GM04504 (cell line): ENCODE measurements at places on chromosomes 1 and 21.

- DNase-seq: no peak
Measured at GRCh38 chr1:102799496-102799895, 308.8 kb downstream of the COL11A1 start.

- no peak for DNase-seq
Measured at GRCh38 chr21:36988536-36988935, 18.0 kb upstream of the RIPPLY3 start.

- peak; percentile 97 for DNase-seq
Measured at GRCh38 chr1:204417074-204417997, 5.7 kb upstream of the PPP1R15B start.

GRCh38 chr1:164937291-164937690, 378.3 kb downstream of the PBX1 start:
- DNase-seq: no peak

- DNase-seq: peak; percentile 36
Measured at GRCh38 chr1:220748089-220748934, at the start of gene MTARC2. TSS of gene MTARC2 (plus strand) at chr1:220748322. CDS start at chr1:220748532, 210 bp downstream.

DNA sequence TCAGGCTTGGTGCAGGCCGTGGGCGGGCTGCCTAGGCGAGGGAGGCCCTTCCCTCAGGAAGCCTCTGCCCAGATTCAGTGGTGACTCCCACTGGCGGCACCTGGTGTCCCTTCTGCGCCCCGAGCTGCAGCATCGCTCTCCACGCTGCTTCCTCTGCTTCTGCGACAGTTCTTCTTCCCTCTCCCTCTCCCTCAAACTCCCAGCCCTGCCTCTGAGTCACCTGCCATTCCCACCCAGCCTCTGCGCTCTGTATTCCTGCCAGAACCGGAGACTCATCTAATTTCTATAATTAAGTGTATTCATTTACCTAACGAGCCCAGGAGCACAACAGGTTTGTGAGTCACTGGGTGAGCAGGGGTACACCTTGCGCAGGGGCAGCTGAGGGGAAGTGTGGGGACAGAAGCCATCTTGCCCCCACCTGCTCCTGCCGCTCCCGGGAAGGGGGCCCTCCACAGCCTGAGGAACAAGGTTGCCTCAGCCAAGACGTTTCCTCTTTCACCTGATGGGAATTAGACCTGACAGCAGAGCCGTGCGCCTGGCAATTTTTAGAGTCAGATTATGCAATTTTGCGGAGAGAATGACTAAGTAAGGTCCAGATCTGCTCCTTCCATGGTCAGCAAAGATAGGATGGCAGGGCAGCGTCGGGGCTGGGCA, 19.4 kb downstream of the KCNC4 start:
- no peak for DNase-seq

DNA sequence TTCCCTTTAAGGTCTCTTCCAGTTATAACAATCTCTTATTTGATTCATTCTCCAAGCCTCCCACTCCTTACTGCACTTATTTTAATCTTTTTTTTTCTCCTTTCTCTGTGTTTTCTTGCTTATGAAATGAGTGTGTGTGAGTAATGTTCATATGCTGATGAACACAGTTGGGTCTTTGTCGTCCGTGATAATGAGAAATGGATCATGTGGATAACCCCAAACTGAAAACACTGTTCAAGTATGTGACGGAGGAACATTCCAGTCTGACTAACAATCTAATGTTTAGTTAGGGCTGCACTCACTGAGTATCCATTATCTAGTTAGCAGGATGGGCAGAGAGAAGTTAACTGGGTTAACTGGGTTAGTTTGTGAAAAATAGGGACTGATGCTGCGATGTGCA, 253.1 kb upstream of the DUSP10 start:
- peak; percentile 45 for DNase-seq

- DNase-seq: no peak
Measured at GRCh38 chr1:58067082-58067481, 479.4 kb downstream of the OMA1 start.

- DNase-seq: no peak
Measured at GRCh38 chr1:207871117-207871649, 39.7 kb downstream of the CD34 start.

DNA sequence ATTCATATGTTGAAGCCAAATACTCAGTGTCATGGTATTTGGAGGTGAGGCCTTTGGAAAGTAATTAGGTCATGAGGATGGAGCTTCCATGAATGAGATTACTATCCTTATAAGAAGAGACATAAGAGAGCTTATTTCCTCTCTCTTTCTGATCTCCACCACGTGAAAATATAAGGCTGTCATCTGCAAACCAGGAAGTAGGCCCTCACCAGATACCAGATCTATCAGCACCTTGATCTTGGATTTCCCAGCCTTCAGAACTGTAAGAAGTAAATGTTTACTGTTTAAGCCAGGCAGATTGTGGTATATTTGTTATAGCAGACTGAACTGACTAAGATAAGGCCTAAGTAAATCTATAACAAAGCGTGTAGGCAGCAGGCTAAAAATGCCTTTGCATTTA, 25.3 kb downstream of the RBM11 start:
- DNase-seq: no peak

- peak; percentile 97 for DNase-seq
Measured at GRCh38 chr1:245969283-245969682, 537.8 kb downstream of the SMYD3 start.

- DNase-seq: no peak
Measured at GRCh38 chr1:213276236-213276635, 225.2 kb downstream of the RPS6KC1 start.

DNA sequence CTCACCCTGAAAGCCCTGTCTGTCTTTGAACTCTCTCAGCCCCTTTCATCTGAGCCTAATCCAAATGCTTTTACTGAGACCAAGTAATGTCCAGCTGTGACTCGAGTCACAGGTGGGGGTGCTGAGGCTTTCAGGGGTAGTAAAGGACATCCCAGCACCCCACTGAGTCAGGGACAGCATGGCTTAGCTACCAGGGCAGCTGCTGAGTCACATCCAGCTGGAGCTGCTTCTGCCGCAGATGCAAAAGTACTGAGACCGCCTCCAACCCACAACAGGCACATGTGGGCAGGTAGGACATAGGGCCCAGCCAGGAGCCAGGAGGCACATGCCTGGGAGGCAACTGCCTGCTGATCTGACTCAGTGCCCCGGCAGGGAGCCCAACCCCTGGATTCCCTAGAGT, 6.7 kb upstream of the VSIG8 start:
- DNase-seq: no peak

GRCh38 chr1:157829210-157829609, 9.3 kb upstream of the FCRL1 start:
- no peak for DNase-seq

DNA sequence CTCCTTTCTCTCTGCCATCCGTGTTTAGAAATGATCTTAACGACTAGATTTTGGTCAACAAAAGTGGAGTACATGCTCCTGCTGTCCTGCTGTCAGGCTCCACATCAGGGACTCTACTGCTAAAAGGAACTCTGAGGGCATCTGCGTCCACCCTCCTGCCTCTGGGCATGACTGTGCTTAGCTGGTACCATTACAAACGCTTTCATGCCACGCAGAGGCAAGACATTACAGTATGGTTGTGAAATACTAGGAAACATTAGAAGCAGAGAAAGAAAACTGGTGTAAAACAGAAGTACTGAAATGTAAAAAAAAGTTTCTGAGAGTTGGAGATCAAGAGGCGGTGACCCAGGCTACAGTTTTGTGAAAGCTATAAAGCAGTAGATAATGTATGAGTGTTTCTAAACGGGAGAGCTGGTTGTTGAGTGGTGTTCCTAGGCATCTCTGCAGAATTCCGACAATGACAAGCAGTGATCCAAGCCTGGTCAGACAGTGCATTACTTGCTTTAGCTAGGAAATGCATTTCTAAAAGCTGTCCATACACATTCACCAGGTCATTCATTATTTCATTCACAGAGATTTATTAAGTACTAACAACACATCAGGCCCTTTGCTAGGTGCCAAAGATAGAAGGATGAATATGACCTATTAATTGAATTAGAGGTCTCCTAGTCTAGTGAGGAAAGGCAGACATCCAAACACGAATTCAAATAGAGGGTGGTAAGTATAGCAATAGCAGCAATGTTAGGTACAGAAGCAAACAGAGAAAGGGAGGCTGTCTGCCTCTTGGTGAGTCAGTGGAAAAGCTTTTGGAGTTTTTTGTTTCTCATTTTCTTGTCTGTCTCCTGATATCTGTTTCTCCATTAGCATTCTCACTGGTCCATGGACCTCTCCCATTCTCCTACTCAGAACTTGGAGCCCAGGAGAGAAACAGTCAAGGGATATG, 401.9 kb downstream of the LMO4 start:
- DNase-seq: no peak

- DNase-seq: no peak
Measured at GRCh38 chr1:183551924-183552323, 38.3 kb downstream of the NCF2 start.

DNA sequence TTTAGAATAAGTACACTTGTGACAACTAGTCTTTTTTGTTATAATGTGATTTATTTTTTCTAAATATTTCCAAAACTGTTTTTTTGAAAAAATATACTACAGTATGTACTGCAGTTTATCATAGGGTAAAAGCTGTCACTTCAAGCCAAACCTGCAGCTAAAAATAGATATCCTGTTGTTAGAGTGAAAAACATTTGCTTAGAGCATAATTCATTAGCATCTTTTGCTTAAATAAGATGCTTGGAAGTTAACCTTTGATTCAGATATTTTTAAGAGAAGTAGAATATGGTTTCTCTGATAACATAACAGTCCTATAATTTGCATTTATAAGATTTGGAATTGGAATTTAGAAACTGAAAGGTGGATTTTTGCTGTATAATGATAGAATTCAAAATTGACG, 21.5 kb downstream of the PRKACB start:
- no peak for DNase-seq
